ENCODE measurements at places on chromosomes 16 and 17.

DNA sequence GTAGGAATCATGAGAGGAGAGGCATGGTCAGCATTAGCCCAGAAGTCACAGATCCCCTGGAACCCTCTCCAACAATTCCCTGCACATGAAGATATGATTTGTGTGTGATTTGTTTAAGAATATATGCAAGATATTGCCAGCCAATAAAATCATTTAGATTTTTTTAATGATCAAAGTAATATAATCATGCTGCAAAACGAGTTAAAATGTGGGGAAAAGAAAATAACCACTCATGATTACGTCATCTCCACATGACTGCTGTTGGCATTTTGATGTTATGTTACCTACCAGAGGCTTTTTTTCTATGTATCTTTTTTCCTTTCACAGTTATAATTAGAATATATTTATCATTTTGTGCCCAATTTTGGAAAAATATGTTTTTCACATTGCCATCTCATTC is 22.4 kb downstream of the SLC35G3 start:
- no peak for DNase-seq

DNA sequence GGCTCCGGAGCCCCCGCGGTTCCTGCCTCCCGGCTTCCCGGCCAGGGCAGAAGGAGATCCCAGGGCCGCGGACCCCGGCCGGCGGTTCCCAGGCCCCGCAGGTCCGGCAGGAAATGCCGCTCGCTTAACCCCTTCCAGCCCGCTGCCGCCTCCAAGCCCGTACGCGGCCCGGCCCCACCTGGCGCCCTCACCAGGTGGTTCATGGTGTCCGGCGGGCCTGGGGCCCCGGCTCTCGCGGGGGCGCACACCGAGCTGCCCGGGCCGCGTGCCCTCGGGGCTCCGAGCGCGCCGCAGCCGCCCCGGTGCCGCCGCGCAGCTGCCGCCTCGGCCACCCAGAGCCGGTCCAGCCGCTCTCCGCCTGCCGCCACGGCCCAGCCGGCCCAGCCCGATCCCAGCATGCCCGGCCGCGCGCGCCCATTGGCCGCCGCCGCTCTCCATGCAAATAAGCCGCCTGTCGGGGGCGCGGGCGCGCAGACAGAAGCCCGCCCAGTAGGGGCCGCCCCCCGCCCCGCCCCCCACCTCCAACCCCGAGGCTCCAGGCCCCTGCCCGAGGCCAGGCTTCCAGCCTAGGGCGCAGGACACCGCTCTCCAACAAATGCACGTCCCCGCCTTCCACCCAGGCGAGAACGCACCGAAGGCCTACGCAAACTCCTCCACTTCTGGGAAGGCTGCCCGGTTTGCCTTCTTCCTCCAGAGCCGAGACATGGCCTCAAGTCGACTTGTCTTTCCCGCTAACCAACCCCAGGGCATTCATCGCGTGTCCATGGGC is at the start of gene BCAR1:
Gene BCAR1 (minus strand): TSS at position 345 of the 769 bp plus-strand sequence. CDS start 142 bp downstream, at position 203.
- peak; percentile 92 for DNase-seq

GRCh38 chr17:75075597-75076336 is 12.0 kb upstream of the SLC16A5 start:
- no peak for DNase-seq

DNA sequence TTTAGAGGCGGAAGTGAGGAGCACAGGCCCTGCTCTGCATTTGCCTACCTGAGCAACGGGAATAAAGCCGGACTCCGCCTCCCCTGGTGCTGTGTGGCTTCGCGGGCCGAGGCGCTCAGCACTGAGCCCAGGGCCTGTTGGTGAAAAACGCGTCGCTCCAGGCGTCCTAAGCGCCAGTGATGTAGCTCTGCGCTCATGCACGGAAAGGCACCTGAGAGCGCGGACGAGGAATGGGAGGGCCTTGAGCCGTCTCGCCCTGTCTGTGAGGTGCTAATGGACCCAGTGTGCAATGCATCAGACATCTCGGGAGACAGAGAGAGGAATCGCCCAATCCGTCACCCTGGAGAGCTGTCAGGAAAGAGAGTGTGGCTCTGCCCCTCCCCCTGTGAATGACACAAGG is 17.2 kb upstream of the ATP2A3 start:
- no peak for DNase-seq

DNA sequence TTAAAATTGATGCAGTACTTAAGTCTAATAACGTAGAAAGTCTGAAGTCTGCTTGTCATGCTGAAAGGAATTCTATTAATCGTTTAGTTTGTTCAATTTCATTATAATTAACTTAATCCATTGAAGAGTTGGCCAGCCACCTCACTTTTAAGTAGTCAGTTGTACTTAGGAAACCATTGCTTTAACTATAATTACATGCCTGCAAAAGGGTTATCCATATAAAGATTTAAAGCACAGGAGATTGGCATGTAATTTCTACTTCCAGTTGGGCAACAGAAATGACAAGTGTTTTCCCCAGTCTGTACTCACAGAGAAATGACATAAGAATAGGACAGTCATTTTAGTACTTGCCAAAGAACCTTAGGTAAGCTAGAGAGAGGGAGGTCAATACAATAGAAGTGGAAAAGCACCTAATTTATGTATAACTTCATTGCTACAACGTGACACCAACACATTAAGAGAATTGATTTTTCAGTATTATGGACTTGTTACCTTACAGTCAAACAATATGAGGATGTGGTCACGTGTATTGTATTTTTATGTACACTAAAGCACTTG is 3.7 kb upstream of the USP32 start:
- no peak for DNase-seq

DNA sequence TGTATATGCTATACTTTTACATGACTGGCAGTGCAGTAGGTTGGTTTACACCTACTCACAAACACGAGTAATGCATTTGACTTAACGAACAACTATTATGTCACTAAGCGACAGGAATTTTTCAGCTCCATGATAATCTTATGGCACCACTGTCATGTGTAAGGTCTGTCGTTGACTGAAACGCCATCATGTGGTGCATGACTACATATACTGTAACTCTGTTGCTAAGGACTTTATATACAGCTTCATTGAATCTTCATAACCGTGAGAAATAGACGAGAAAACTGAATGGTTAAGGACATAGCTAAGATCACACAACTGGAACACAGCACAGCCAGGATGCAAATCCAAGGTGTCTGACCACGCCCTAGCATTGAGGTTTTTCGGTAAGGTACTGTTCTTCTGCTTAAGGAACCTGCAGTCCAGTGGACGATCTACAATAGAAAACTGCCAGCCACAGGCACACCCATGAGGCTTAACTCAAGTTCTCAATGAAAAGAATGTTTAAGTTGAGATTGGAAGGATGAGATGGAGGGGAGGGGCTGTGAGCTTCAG is 3.3 kb downstream of the CFAP20 start:
- no peak for DNase-seq

All from globus pallidus (tissue), 1 donor.